Activated CD4-positive, alpha-beta memory T cell treated with anti-CD3 and anti-CD28 coated beads, Interleukin-2, amount 10 ng/mL, durations not matched to agents 7 days and 5 days (primary cell): ENCODE measurements at places on chromosomes 16 and 17.

- H3K4me1 ChIP-seq = peaks cover 11% of the 10 kb centered on the region
- H3K36me3 ChIP-seq = peaks cover 6% of the 10 kb centered on the region
- peak within 1 kb of the TSS; percentile 54 for H3K4me3 ChIP-seq
- DNase-seq = peak; percentile 34
These were observed at the start of gene ADORA2B for GRCh38 chr17:15944759-15945526. Gene ADORA2B, plus strand, starts transcription at chr17:15945130. Its CDS starts 119 bp downstream, at chr17:15945249.

GRCh38 chr16:88197481-88198456 is 185.0 kb upstream of the ZNF469 start:
- H3K4me1 ChIP-seq = peaks cover under 1% of the 10 kb centered on the region
- H3K27ac ChIP-seq = no peak overlapping the region

- H3K4me3 ChIP-seq = no peak overlapping the region
- H3K4me1 ChIP-seq = no peaks in the 10 kb centered on the region
These were observed 33.7 kb downstream of the PEMT start for GRCh38 chr17:17557796-17558195.

- H3K36me3 ChIP-seq = no peaks in the 10 kb centered on the region
- H3K27ac ChIP-seq = no peak overlapping the region
- H3K4me1 ChIP-seq = no peaks in the 10 kb centered on the region
- no peak for DNase-seq
- no peak overlapping the region for H3K4me3 ChIP-seq
These were observed 64.8 kb upstream of the ADAMTS18 start for GRCh38 chr16:77499373-77500285.

- H3K27me3 ChIP-seq = no peaks in the 10 kb centered on the region
- no peak overlapping the region for H3K4me3 ChIP-seq
- H3K27ac ChIP-seq = no peak overlapping the region
- H3K4me1 ChIP-seq = no peaks in the 10 kb centered on the region
These were observed 902.5 kb downstream of the KCNJ2 start for GRCh38 chr17:71071837-71072236.

DNA sequence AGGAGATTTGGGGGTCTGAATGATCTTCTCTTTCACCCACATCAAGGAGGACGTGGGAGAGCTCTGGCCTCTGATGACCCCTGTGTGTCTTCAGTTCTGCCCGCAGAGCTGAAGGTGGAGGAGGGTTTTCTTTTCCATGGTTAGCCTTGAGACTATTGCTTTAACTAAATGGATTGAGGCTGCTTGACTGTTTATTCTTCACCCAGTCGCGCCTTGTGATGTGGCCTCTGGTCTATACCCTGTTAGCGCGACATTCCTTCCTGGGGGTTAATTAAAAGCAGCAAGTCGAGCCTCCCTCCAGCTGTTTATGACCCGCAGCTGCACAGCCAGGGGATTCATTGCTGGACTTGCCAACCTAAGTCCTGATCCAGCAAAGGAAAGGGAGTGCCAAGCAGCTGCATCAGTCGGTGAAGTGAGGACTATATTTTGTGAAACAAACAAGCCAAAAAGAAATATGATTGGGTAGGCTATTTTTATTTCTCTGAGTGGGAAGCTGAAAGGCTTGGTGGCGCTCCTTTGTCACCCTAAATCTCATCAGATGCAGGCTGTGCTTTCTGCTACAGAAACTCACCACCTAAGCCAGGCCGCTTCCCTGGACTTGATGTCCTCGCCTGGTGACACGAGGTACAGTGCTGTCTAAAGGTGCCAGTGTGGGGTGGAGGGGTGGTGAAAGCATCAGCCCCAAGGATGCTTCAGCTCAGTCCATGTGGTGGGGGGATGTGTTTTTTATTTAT is 11.0 kb upstream of the SEC14L1 start:
- no peaks in the 10 kb centered on the region for H3K27me3 ChIP-seq
- H3K36me3 ChIP-seq = peaks cover 5% of the 10 kb centered on the region
- peak overlapping the region; percentile 32 for H3K27ac ChIP-seq
- DNase-seq = no peak

- no peak overlapping the region for H3K4me3 ChIP-seq
- no peak for DNase-seq
- no peaks in the 10 kb centered on the region for H3K27me3 ChIP-seq
- H3K36me3 ChIP-seq = no peaks in the 10 kb centered on the region
These were observed 1308.0 kb downstream of the CDH11 start for GRCh38 chr16:63813862-63814261.

DNA sequence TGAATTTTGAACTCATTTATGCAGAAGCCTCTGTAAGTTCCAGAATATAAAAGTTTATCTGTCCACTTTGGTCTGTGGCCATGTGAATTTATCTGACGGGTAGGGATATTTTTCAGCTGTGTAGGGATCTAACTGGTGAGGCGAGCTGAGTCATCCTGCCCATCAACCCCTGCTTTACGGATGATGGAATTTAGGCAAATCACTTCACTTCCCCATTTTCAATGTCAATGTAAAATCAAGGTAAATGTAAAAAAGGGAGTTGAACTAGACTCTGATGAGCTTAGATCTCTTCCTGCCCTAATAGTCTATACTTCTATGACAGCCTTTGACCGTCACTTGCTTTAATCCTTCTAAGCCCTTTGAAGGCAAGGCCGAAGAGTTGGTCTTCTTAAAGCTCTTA is 2.6 kb downstream of the SLC16A6 start:
- DNase-seq = no peak
- H3K4me3 ChIP-seq = peak overlapping the region; percentile 87
- H3K27ac ChIP-seq = peak overlapping the region; percentile 37
- no peaks in the 10 kb centered on the region for H3K27me3 ChIP-seq

- no peak overlapping the region for H3K27ac ChIP-seq
- H3K4me3 ChIP-seq = no peak overlapping the region
- no peaks in the 10 kb centered on the region for H3K27me3 ChIP-seq
- H3K4me1 ChIP-seq = peaks cover 10% of the 10 kb centered on the region
- peaks cover 17% of the 10 kb centered on the region for H3K36me3 ChIP-seq
These were observed 7.0 kb downstream of the MAP2K4 start for GRCh38 chr17:12027658-12028057.

DNA sequence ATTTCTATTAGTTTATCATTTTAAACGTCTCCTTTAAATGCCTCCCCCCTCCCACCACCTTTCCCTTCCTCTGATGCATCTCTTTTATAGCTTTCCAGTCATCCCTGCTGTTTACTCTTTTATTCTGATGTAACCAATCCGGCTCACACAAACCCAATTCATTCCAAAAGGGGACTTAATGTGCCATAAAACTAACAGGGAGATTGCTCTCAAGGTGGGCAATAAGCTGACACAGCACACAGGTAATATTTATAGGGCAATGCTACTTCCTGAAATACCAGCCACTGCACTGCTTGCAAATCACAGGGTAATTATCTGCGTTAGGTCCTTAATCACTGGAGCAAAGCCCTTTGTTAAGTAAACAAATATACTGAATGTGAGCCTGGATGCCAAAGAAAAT is 23.3 kb upstream of the CA10 start:
- H3K27me3 ChIP-seq = no peaks in the 10 kb centered on the region
- no peaks in the 10 kb centered on the region for H3K4me1 ChIP-seq
- no peaks in the 10 kb centered on the region for H3K36me3 ChIP-seq

- H3K36me3 ChIP-seq = no peaks in the 10 kb centered on the region
- no peak for DNase-seq
- peaks cover 4% of the 10 kb centered on the region for H3K4me1 ChIP-seq
- H3K27me3 ChIP-seq = peaks cover 20% of the 10 kb centered on the region
- no peak overlapping the region for H3K4me3 ChIP-seq
These were observed 3.3 kb downstream of the TPSD1 start for GRCh38 chr16:1258906-1259759.

DNA sequence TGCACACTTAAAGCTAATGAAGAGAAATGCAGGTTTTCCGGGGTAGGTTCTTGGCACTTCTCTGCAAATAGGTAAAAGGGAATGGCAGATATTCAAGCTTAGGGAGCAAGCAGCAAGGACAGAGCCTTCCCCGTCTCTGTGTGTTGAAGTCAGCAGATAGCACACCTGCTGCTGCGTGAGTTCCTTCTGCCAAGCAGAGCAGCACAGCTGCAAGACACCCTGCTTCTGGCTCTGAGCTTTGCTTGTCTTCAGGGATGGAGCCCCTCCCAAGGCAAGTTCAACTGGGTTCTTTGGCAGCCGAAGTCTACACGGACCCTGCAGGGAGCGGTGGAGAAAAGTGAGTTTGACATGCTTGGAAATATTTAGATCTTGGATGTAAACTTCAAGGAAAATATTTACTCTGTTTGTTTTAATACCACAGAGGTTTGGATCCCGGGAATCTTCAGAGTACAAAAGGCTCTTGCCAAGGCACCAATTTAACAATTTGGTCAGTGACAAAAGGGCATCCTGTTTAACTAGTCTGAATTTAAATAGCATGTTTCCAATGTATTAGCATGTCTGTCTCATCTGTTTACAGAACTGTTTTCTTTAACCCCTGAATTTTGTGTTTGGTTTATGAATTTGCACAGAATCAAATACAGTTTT is 113.4 kb upstream of the KCNJ16 start:
- H3K4me1 ChIP-seq = no peaks in the 10 kb centered on the region
- H3K36me3 ChIP-seq = no peaks in the 10 kb centered on the region
- no peak overlapping the region for H3K4me3 ChIP-seq
- no peak overlapping the region for H3K27ac ChIP-seq

DNA sequence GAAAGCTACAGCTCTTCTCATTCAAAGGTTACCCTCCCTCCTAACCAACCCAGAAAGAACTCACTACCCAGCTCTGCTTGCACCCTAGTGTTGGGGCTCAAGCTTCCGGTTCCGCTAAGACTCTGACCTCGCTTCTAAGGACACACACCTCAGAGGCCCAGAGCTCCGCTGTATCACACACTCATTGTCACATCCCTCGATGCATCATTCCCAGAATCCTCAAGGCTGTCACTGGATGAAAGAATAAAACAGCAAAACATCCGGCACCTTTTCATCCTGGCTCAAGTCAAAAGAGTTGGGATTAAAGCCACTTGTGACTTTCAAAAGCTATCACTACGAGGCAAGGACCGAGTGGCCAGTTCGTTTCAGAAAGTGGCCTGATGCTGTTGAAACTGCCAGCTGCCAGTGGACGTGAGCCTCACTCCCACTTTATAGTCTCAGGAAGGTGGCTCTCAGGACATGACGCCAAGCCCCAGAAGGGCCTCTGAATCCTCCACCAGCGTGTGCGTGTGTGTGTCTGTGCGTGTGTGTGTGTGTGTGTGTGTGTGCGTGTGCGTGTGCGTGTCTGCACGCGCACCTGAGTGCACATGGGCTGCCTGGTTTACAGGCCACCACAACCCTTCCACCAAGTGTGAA is 29.0 kb downstream of the ZFHX3 start:
- H3K27me3 ChIP-seq = no peaks in the 10 kb centered on the region
- DNase-seq = no peak
- H3K27ac ChIP-seq = no peak overlapping the region
- no peaks in the 10 kb centered on the region for H3K4me1 ChIP-seq
- H3K4me3 ChIP-seq = no peak overlapping the region

GRCh38 chr17:38705523-38705802 is 390 bp downstream of the MLLT6 start:
- no peaks in the 10 kb centered on the region for H3K27me3 ChIP-seq
- peaks cover 54% of the 10 kb centered on the region for H3K36me3 ChIP-seq
- peaks cover 53% of the 10 kb centered on the region for H3K4me1 ChIP-seq
- H3K4me3 ChIP-seq = peak overlapping the region; percentile 87

DNA sequence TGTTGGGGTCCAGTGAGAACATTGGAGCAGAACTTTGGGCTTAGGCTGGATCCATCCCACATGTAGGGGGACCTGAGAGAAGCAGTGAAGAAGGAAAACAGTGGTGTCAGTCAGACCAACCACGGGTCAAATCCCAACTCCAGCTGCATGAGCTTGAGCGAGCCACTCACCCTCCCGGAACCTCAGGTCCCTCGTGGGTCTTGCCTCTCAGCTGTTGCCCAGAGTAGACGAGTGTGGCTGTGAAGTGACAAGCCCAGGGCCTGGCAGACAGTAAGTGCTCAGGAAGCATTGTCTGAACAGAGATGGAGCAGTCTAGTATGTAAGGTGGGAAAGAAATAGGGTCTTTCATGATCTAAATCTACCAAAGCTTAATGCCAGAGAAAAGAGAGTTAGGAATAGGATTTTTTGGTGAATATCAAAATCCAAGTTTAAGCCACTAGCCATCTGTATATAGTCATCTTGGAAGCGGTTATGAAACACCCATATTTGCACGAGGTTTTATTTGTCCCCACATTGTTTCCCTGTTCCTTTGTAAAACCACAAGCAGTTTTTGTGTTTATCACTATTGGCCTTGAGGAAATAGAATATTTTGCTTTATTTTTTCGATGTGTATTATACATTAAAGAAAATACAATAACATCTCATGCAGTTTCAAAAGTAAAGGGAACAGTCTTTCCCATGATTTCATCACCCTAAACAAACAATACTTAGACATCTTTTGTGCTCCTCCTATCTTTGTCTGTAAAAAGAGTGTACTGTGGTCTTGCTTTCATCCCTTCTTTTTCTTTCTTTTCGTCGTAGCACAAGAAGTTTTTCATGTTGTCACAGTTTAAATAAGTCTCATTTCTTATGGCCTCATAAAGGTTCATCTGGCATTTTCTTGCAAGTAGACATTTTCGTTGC is 112.0 kb downstream of the CLEC16A start:
- H3K27me3 ChIP-seq = no peaks in the 10 kb centered on the region
- peaks cover 64% of the 10 kb centered on the region for H3K36me3 ChIP-seq
- peak overlapping the region; percentile 73 for H3K27ac ChIP-seq
- H3K4me1 ChIP-seq = peaks cover 68% of the 10 kb centered on the region

GRCh38 chr17:67671493-67671892 is 46.2 kb upstream of the NOL11 start:
- no peak for DNase-seq
- H3K27me3 ChIP-seq = no peaks in the 10 kb centered on the region
- H3K36me3 ChIP-seq = peaks cover 2% of the 10 kb centered on the region
- H3K4me3 ChIP-seq = no peak overlapping the region

DNA sequence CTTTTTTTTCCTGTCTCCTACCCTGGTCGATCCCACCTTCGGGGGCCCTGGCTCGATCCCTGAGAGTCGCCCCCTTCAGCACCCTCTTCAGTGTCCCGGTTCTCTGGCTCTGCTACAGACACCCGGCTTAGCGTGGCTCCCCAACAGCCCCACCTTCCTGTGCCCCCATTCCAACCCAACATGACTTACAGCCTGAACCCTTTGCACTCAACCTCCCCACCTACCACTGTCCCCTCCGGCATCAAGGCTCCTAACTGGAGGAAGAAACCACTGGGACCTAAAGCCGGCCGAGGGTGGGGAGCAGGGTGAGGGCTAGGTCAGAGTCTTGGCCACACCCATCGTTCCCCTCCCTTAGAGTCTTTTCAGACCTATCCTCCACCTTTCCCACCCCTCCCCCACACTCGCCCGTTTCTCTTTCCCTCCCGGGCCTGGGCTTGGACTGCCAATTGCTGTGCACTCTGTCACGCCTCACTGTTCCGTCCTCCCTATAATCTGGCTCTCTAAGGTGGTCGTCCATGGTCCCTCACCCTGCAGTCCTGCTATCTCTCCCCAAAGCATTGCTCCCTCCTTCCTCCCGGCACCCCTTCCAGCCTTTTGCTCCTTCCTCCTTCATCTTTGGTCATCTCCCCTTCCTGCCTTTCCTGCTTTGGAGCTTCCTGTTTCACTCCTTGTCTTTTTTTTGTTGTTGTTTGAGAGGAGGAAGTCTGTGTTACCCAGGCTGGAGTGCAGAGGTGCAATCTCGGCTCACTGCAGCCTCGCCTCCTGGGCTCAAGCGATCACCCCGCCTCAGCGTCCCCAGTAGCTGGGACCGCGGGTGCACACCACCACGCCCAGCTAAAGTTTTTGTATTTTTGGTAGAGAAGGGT is 890 bp upstream of the CLDN7 start:
- H3K27me3 ChIP-seq = peaks cover 35% of the 10 kb centered on the region
- no peak for DNase-seq
- H3K4me3 ChIP-seq = peak overlapping the region; percentile 62
- peak overlapping the region; percentile 16 for H3K27ac ChIP-seq
- peaks cover 8% of the 10 kb centered on the region for H3K36me3 ChIP-seq
- H3K4me1 ChIP-seq = peaks cover 28% of the 10 kb centered on the region
